Muscle of arm (tissue), 14 donors: ENCODE measurements at places on chromosomes 3 and 15.

GRCh38 chr3:197501879-197502620 is 53.7 kb downstream of the BDH1 start:
- no peak for DNase-seq

DNA sequence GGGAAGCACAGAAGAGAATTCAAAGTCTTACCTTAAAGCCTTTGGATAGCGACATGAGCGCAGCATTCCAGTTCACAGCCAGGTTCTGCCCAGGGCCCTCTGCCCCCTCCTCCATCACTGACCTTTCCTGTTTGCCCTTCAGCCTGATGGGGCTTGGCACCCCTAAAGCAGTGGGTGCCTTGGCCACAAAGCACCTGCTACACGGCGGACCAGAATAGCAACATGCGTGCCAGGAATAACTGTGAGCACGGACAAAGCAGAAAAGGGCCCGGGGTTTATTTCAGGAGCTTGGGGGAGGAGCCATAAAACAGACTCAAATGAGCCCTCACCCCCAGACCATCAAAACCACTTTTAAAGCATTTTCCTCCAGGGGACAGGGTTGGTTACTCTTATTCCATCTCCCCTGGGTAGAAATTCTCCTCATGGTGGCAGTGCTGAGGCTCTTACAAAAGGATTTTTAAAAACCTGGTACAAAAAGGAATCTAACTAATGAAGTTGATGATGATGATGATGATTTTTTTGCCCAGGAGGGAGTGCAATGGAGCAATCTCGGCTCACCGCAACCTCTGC is 135.4 kb downstream of the KLF13 start:
- DNase-seq, result no peak

DNA sequence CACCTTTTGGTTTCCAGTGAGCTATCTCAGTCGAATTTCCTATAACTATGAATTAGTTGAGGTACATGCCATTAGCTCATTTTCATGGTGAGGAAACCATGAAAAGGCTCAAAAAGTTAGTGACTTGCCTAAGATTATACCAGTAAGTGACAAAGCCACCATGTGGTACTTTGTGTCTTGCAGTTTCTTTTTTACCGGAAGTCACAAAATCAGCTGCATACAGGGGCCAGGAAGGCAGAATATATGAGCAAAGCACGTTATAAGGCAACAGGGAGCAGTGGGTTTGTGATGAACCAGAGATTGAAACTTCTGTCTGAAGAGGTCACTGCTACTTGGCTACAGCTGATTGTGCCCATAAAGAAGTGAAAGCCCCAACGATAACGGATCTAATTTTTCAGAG is 50.3 kb downstream of the CMTM8 start:
- DNase-seq, result no peak

DNA sequence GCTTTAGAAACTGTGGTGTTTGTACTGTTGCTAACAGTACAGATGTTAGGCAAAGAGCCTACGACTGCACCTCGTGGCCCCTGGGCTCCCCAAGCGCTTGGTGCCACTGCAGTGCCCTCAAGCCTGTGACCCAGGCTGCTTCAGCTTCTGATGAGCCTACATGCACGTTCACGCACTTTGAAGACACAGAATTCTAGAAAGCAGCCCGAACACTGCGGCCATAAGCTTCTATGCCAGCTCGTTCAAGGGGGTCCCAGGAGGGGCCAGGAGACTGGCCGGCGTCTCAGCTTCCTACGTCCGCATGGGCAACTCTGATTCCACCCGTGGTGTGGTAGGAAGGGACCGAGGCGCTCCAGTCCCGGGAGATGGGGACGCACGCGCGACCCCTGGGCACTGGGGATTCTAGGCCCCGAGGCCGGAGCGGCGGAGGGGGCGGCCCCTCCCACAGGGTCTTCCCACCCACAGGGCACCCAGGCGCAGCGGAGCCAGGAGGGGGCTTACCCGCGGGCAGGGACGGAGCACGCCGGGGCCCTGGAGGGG is 653 bp downstream of the MYO5C start:
- DNase-seq, result no peak

GRCh38 chr3:56938530-56938929 is 121.9 kb upstream of the SPATA12 start:
- no peak for DNase-seq

- no peak for DNase-seq
Observed at GRCh38 chr3:87973906-87974305, 84.9 kb downstream of the CGGBP1 start.

GRCh38 chr3:5423523-5423922 is 236.0 kb downstream of the EDEM1 start:
- DNase-seq, result no peak

- DNase-seq, result no peak
Observed at GRCh38 chr15:99635794-99636193, 70.0 kb downstream of the MEF2A start.

- DNase-seq, result no peak
Observed at GRCh38 chr3:113717818-113718217, 21.4 kb upstream of the USF3 start.

DNA sequence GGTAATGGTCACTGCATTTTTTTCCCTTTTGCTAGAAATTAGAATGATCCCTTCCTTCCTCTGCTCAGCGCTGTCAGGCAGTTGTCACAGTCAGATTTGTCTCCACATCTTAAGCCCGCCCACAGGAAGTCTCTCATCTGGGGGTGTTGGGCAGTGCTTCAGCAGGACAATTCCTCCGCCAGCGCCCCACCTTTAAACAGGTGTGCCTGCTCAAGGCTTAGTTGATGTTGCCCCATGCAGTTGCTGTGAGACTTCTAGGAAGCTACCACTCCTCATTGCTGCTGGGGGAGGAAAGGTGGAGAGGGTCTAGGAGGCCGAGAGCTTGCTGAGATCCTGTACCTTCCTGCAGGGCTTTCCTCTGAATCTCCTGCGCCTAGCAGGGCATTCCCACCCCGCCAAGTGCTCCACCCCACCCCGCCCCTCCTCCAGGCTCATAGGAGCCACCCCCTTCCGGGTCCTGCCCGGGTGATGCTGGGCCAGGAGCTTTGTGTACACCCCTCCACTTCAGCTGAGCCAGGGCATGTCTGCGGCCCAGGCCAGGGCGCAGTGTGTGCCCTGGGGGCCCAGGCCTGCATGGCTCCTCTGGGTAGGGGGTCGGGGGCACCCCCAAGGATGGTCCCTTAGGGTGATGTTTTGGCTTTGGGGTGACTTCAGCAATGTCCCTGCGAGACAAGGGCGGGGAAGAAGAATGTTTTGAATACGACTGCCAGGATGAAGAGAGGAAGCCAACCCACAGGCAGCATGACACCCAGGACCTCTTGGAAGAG is 68.7 kb downstream of the TRAK1 start:
- DNase-seq, result no peak

- no peak for DNase-seq
Observed at GRCh38 chr15:88841236-88841635, 38.0 kb downstream of the ACAN start.

- no peak for DNase-seq
Observed at GRCh38 chr3:126133606-126134005, 46.8 kb downstream of the ALDH1L1 start.

GRCh38 chr3:138136201-138136600 is 4.0 kb upstream of the A4GNT start:
- no peak for DNase-seq

GRCh38 chr3:53486961-53487654 is 7.3 kb upstream of the CACNA1D start:
- no peak for DNase-seq

DNA sequence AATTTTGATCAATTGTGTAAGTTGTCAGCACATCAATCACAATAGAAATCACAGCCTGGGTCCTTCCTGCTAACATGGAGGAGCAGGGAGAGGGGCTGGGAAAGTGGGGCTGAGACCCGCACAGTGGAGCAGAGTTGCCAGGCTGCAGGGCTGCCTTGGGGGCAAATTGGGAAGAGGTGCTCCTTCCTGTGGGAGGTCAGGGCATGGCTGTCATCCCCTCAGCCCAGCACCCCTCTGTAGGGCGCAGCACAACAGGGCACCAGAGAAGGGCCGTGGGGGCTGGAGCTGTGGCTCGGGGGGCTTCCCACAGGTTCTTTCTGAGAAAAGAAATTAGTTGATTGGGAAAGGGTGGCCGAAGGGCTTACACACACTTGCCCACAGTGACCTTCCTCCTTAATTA is 126.3 kb downstream of the NSMCE3 start:
- DNase-seq, result no peak

- no peak for DNase-seq
Observed at GRCh38 chr15:31245756-31246155, 80.9 kb upstream of the KLF13 start.

- no peak for DNase-seq
Observed at GRCh38 chr15:57134851-57135250, 216.4 kb downstream of the TCF12 start.

DNA sequence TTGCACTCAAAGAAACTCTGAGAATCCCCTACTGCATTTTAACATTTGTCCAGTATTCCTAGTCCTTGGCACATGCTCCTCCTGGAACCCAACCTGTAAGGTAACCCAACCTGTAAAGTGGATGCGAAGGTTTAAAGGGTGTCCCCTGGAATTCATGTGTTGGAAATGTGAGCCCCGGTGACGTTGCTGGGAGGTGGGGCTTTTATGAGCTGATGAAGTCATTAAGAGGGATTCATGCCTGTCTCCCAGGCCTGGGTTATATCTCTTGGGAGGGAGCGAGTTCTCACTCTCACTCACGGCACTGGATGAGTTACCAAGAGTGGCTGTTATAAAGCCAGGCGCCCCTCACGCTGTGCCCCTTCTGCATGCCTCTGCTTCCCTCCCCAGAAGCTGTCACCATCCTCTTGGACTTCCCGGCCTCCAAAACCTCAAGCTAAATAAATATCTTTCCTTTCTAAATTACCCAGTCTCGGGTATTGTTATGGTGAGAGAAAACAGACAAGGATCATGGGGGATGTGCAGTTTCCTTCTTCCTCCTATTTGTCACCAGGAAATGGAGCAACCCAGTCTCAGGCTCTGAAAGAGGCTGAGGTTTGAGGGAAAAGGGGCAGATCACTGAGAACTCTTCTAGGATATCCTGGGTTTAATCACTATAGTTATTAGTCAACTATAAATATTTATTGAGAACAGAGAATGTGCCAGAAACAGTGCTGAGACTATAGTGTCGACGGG is 7.6 kb downstream of the XXYLT1 start:
- no peak for DNase-seq

DNA sequence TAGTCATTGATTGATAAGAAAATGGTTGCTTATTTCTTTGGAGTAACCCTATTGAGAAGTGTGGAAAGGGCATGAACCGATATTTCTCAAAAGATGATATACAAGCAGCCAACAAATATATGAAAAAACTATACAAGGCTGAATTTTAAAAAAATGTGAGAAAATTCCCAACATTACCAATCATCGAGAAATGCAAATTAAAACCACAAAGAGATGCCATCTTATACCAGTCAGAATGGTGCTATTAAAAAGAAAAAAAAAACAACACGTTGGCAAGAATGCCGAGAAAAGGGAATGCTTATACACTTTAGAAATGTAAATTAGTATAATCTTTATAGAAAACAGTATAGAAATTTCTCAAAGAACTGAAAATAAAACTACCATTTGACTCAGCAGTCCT is 77.7 kb upstream of the ROBO1 start:
- no peak for DNase-seq

GRCh38 chr3:128078322-128078721 is 26.1 kb downstream of the SEC61A1 start:
- DNase-seq, result no peak

DNA sequence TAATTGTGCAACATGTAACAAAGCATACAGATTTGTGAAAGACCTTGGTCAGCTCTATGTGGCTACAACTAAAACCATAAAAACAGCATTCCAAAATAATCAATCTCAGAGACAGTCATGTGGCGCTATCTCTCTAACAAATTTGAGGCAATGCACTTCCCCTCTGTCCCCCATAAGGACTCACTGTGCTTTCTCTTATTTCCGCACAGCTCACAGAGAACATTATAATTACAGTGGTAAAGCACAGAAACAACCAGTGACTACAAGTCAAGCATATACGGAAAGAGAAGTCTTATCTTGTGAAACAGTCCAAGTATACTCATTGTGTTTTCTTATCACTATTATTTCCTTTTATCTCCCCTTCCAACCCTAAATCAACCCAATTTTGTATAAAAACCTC is 64.3 kb downstream of the RYK start:
- no peak for DNase-seq

- DNase-seq, result no peak
Observed at GRCh38 chr3:129449279-129450115, 9.5 kb downstream of the IFT122 start.

GRCh38 chr3:182406786-182407185 is 386.5 kb upstream of the ATP11B start:
- no peak for DNase-seq

DNA sequence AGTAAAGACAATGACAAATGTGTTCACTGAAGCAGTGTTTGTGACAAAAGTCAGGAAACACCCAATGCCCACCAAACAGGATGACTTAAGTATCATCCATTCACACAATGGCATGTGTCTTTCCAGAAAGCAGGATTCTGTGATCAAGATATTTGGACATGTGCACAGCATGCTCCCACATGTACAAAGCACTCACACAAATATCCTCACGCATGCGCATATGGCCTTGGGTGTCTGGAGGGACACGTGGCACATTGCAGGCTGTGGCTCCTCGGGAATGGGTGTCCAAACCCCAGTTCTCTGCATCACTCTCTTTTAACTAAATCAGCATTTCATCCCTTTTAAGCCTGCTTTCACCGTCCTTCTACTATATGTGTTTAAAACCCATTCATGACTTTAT is 130.5 kb downstream of the KLF13 start:
- no peak for DNase-seq

GRCh38 chr15:67296188-67296587 is 41.6 kb downstream of the IQCH start:
- no peak for DNase-seq

DNA sequence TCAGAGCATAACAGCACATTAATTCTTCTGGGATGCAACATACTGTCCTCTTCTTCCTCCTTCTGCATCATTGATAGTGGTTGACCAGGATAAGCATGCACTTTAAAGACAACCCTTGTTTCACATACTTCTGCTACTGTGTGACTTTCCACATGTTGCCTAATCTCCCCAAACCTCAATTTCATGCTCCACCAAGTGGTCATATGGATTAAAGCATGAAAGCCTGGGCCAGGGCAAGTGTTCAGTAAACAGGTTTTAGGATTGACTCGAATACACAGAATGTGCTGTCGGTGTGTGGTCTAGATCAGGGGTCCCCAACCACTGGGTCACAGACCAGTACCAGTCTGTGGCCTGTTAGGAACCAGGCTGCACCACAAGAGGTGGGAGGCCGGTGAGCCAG is 22.5 kb upstream of the BFSP2 start:
- peak; percentile 45 for DNase-seq

- DNase-seq, result no peak
Observed at GRCh38 chr15:89455535-89455934, 40.8 kb downstream of the RHCG start.
